ENCODE measurements at places on chromosomes 6 and 20. TPM values are rescaled to one million over a fixed set of nuclear protein-coding genes. Genes with fewer than 3 reads are reported as not detected.

- H3K27me3 ChIP-seq, result no peaks in the 10 kb centered on the region
- H3K4me1 ChIP-seq, result no peaks in the 10 kb centered on the region
- H3K36me3 ChIP-seq, result peaks cover 11% of the 10 kb centered on the region
- no peak overlapping the region for H3K4me3 ChIP-seq
Measured at GRCh38 chr6:138250513-138251247, 32.4 kb upstream of the PBOV1 start.

- no peak overlapping the region for H3K27ac ChIP-seq
- no peaks in the 10 kb centered on the region for H3K36me3 ChIP-seq
- H3K4me3 ChIP-seq, result no peak overlapping the region
- H3K4me1 ChIP-seq, result no peaks in the 10 kb centered on the region
Measured at GRCh38 chr6:153588330-153588729, 450.7 kb upstream of the OPRM1 start.

SPTLC3 gene
- 8.5 TPM for total RNA-seq

- no peak for DNase-seq
- H3K36me3 ChIP-seq, result 0 out of 2 replicates have a peak, but pooled peaks cover 2% of the 10 kb centered on the region
- no peak overlapping the region for H3K4me3 ChIP-seq
- H3K4me1 ChIP-seq, result no peaks in the 10 kb centered on the region
- H3K27ac ChIP-seq, result no peak overlapping the region
- H3K27me3 ChIP-seq, result no peaks in the 10 kb centered on the region
Measured at GRCh38 chr20:44034451-44034850, 119.8 kb downstream of the TOX2 start.

- H3K36me3 ChIP-seq, result peaks cover 14% of the 10 kb centered on the region
- no peaks in the 10 kb centered on the region for H3K27me3 ChIP-seq
- no peaks in the 10 kb centered on the region for H3K4me1 ChIP-seq
- no peak overlapping the region for H3K4me3 ChIP-seq
- H3K27ac ChIP-seq, result no peak overlapping the region
Measured at GRCh38 chr6:26545627-26546026, 7.5 kb downstream of the HMGN4 start.

DCDC2 gene
- total RNA-seq, result 4.2 TPM
